ENCODE measurements at places on chromosomes 1 and 21.

GRCh38 chr1:82777240-82777639 lies 976.5 kb downstream of the ADGRL2 start:
- no peak for DNase-seq

DNA sequence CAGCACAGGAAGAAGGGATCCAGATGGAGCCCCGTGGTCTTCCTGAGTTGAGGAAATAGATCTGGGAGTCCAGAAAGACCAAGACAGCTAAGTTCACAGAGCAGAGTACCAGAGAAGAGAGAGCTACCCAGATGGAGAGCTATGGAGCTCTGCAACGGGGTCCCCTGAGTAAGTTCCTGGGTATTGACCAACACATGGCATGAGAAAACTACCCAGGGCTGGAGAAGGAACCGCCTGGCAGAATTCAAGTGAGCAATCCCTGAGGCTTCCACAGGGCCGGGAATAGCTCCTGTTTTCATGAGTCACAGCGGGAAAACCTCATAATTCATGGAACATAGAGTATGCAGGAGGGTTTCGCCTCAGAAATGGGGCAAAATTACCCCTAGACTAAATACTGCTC lies 19.7 kb downstream of the STPG1 start:
- no peak for DNase-seq

GRCh38 chr1:215079456-215079855 lies 3.1 kb upstream of the KCNK2 start:
- no peak for DNase-seq

GRCh38 chr1:229024528-229025130 lies 246.3 kb upstream of the RAB4A start:
- peak; percentile 85 for DNase-seq

DNA sequence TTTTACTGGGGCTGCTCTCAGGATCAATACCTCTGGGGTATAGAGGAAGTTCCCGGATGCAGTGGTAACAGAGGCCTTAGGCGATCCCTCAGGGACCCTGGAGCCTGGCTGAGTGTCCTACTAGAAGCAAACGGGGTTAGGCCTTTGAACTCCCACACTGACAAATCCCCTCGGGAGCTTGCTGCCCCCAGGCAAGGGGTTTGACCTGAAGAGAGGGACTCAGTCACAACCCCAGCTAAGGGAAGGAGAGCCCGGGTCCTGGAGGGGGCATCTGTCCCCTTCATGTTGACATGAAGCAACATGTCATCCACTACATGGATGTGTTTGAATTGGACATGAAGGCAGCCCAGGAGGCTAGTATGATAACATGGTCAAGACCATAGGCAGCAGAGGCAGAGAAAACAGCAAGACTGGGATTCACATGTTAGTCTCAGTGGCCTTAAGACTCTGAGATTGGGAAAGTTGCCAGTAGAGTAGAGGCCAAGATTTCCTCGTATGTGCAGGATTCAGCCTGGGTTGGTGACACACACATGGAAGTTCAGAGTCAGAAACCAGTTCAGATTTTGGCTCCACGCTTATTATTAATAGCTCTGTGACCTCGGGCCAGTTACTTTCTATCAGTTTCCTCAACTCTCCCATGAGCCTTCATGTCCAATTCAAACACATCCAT lies 101.5 kb downstream of the KCNN3 start:
- DNase-seq, result no peak

- DNase-seq, result peak; percentile 62
Observed at GRCh38 chr1:151992303-151993083, 1.2 kb downstream of the S100A10 start.

- DNase-seq, result no peak
Observed at GRCh38 chr1:64248065-64248464, 44.6 kb downstream of the UBE2U start.

DNA sequence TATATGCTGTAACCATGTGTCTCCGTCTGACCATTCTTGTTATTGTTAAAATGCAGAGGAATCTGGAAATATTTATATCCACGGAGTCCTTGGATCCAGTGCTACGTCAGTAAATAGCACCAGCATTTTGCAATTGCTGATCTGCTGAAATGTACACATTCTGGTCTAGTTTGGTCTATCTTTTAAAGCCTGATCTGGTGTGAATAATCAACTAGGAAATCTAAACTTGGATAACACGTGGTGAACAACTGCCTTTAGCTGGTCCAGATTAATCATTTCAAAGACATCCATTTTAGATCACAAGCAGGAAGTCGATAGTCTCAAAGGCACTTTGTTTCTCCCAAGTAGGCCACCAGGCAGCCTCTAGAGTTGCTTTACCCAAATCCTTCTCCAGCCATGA lies 32.6 kb downstream of the PDPN start:
- no peak for DNase-seq

GRCh38 chr1:95216292-95216990 lies 17.6 kb upstream of the RWDD3 start:
- no peak for DNase-seq

DNA sequence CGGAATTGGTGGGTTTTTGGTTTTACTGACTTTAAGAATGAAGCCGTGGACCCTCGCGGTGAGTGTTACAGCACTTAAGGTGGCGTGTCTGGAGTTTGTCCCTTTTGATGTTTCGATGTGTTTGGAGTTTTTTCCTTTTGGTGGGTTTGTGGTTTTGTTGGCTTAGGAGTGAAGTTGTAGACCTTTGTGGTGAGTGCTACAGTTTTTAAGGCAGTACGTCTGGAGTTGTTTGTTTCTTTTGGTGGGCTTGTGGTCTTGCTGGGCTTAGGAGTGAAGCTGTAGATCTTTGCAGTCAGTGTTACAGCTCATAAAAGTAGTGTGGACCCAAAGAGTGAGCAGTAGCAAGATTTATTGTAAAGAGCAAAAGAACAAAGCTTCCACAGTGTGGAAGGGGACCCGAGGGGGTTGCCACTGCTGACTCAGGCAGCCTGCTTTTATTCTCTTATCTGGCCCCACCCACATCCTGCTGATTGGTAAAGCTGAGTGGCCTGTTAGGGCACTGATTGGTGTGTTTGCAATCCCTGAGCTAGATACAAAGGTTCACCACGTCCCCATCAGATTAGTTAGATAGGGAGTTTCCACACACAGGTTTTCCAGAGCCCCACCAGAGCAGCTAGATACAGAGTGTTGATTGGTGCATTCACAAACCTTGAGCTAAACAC lies 20.9 kb downstream of the HENMT1 start:
- DNase-seq, result no peak

- no peak for DNase-seq
Observed at GRCh38 chr1:48062353-48062752, 65.2 kb upstream of the TRABD2B start.

DNA sequence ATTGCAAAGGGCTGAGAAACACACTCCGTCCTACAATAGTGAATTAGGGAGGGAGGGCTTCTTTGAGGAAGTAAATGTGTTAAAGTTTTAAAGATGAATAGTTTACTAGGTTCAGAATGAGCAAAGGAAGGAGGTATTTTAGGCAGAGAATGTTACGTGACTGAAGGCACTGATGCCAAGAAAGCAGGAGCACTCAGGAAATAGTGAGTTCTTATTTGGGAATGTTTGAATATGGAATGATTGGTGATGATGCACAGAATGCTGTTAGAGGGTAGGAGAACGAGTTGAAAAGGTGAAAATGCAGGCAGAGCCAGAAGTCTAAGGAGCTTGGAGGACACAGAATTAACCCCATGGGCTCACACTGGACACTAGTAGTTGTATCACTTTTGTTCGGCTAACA lies 108.0 kb downstream of the NRIP1 start:
- DNase-seq, result no peak

GRCh38 chr1:113320272-113320671 lies 70.0 kb upstream of the MAGI3 start:
- no peak for DNase-seq

- DNase-seq, result no peak
Observed at GRCh38 chr1:79974659-79975058, 968.1 kb upstream of the ADGRL4 start.

DNA sequence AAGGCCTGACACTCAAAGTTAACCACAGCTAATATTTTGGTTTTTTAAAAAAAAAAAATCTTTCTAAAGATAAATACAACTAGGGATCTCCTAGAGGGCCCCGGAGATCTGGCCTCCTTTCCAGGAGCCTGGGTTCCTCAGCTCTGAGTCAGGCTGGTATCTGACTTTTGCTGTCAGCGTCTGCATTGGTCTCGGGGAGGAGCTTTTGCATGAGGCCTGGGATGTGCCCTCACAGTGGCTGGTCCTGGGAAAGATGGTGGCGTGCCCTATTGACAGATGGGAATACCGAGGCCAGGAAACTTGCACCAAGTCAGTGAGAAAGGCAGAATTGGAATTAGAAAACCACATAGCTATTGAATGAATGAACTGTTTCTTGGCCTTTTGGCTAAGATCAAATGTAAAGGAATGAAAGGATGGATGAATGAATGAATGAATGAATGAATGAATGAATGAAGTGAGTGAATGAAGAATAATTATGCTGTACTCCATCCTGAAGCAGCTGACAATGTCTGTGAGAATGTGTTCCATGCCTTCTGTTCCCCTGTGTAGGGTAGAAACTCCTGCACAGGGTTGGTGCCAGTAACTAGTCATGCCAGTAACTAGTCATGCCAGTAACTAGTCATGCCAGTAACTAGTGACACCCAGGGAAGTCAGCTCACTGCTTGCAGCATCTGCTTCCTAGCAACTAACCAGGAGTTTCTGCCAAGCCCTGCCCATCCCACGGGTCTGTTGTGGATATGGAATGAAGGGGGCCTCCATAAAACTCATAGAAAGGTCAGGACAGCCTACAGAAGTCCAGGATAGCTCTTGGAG lies 242.5 kb upstream of the VAMP3 start:
- no peak for DNase-seq

GRCh38 chr21:34935898-34936297 lies 113.2 kb downstream of the RUNX1 start:
- DNase-seq, result no peak

DNA sequence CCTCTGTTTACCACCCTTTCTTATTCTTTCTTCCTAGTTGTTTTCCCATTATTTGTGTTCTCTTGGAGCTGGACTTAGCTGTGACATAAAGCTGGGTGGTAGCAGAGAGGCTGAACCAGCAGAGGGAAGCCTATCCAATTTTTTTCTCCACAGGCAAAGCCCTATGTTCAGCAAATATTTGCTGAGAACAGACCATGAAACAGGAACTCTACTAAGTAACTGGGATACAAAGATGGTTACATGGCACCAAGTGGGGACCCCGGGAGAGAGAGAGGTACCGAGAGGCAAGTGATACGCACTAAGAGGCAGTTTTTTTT lies 6.6 kb downstream of the CFAP141 start:
- no peak for DNase-seq

DNA sequence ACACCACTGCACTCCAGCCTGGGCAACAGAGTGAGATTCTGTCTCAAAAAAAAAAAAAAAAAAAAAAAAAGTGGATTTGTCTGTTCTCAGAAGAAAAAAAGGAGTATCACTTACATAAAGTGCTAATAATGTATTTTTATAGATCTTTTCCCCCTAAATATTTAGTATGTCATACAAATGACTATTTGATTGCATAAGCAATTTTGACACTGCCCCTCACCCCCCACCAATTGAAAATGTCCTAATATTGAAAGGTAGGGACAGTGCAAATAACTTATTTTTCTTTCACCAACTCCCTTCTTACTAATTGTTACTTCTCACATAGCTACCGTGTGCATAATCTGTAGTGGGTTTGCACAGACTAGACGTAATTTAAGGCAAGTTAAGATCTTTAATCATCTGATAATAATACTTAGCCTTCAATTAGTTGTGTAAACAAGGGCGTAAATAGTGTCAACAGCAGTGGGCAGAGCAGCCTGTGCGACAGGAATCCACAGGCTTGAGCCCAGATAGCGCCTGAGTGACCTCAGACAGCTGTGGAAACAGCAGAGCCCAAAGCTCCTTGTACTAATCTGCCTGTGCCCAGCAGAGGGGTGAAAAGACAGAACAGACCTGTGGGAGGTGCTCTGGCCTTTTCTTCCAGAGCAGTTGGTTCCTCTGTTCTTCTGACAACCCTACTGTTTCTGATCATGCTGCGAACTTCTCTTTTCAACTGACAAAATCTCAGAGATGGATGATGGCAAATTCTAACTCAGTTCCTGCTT lies 4.5 kb upstream of the IER5 start:
- no peak for DNase-seq

- DNase-seq, result no peak
Observed at GRCh38 chr1:178527117-178527516, 14.2 kb downstream of the TEX35 start.

- DNase-seq, result no peak
Observed at GRCh38 chr1:7247158-7247557, 461.9 kb downstream of the CAMTA1 start.

DNA sequence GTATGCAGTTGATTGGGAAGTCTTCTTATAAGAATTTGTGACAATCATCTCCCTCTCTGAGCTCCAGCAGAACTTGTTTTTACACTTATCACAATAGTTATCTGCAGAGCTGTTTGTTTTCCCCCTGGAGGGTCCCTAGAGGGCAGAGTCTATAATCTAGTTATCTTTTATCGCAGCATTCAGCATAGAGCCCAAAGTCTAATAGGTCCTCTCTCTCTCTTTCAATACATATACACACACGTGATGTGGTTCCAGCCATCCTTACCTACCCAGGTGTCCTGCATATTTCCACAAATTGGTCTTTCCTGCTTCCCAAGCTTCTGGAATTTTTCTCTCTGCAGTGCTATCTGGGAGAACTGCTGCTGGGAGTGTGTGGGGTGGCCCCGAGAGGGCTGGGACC lies 229.6 kb upstream of the KIAA0040 start:
- no peak for DNase-seq
